Chondrocyte (in vitro differentiated cells): ENCODE measurements at places on chromosomes 2 and 18.

DNA sequence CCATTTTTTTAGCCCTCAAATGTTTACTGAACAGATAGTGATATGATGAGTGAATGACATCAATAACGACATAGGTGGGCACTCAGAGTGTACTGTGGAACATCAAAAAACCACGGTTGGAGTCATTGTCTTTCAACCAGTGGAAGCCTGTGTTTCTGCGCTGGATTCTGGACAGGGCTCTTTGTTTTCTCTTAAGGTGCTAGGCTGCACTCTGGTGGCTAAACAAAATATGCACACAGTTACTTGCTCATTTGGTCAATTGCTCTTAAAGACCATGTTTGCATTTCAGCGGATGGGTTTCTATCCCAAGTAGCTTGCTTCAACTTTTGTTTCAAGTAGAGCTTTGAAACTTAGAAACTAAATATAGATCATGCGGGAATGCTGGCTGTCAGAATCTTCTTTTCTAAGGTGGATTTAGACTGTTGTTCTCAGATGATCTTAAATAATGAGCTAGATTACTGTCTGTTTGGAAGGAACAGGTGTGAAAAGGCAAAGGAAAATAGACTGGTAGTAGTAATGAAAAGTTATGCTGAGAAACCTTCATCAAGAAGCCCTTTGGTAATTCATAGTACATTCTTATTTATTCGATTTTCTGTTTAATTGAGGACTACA, 48.5 kb upstream of the LYPD6B start:
- no peak for DNase-seq

DNA sequence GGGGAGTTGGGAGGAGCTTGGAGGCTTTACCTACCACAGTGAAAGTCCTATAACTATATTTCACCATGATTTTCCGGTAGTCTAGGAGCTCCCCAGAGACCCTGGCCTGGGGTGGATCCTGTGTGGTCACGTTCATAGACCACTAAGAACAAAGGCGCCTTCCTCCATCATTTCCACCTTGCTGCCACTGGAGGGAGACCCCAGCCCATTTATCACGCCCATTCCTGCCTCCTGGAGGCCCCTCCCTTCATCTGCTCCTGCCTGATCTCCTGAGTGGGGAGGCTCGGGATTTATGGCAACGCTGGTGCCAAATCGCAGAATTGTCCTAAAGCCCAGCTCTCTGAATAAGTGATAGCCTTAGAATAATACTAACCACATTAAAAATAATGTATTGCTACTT, 507.6 kb upstream of the SPHKAP start:
- no peak for DNase-seq

GRCh38 chr2:157662401-157662800, 33.7 kb upstream of the ACVR1C start:
- DNase-seq, result no peak

DNA sequence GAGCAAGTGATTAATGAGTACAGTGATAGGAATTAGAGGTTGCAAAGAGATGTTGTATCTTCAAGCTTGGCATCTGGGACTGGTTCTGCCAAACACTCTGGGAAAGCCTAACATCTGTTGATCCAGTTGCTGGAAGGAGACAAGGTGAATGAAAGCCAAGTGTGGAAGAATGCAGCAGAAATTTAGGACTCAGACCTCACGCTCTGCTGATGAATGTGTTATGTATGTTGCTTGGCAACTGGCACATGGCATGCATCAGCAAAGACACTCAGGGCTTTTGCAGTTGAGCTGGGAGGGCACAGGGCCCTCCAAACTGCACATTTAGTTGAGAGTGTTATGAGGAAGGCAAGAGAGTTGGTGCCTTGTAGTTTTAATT, 105.5 kb downstream of the COLEC12 start:
- DNase-seq, result no peak

DNA sequence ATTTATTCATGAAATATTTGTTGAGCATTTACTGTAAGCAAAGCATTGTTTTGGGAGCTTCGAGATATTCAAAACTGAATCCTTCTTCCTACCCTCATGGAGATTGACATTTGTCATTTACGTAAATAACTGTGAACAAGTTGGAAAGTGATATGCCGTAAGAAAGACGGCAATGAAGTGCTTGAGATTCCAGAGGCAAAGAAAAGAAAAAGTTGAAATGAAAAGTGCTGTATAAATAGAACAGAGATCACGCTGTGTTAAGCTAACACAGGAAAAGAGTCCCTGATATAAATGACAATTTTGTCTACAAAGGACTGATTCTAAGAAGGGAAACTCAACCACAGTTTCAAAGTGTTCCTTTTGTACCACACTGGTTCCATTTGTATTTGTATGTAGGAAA, 1.8 kb downstream of the CHRNA1 start:
- no peak for DNase-seq

GRCh38 chr2:213227458-213227857, 56.8 kb upstream of the SPAG16 start:
- no peak for DNase-seq

DNA sequence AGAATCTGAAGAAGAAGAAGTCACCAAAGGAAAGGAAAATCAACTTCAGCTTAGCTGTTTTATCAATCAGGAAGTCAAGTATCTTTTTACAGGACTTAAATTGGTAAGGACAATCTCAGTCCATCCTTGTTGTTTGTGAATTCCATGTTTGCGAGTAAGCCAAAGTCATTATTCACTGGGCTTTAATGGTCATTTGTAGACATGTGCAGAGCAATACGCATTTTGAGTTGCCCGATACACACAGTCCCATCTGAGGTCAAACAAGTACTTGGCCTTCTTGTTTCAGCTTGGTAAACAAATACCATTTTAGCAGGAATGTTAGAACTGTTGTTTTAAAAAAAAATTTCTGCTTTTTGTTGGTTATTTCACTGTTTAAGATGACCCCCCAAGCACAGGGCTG, 40.9 kb downstream of the USP14 start:
- no peak for DNase-seq

- DNase-seq, result no peak
Observed at GRCh38 chr2:232575404-232575746, 24.9 kb downstream of the EIF4E2 start.

DNA sequence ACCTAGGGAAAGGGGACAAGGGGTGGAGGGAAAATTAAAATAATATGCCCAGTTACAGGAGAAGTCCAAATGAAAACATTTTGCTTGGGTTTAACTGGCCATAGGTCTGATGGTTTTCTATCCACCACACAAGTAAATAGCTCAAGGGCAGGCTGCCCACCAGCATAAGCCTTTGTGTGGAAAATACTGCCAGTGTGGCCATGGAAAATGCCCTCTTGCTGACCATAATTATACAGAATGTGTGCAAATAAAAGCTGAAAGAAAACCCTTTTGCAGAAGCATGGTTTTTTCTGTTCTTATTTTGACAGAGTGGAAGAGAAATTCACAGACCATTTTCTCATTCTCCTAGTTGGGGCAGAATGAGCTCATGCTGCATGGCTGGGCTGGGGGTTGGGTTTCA, 111.3 kb upstream of the SIX2 start:
- DNase-seq, result no peak

- DNase-seq, result no peak
Observed at GRCh38 chr2:11822746-11823451, 76.5 kb downstream of the LPIN1 start.

- DNase-seq, result peak; percentile 86
Observed at GRCh38 chr2:228181098-228182019, at the start of gene SPHKAP. Gene SPHKAP, minus strand, starts transcription at chr2:228181687. Its CDS starts 89 bp downstream, at chr2:228181598.

DNA sequence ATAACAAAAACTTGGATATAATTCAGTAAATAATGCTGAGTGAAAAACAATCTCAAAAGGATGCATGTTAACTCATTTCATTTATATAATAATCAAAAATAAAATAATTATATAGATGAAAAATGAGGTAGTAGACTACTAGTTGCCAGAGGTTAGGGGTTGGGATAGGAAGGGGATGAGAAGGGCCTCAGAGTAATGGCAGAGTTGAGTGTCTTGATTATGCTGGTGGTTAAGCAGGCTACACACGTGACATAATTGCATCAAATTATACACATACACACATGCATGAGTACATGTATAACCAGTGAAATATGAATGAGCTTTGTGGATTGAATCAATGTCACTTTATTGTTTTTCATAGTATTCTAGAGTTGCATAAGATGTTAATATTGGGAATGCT, 201.0 kb downstream of the RIT2 start:
- DNase-seq, result no peak

DNA sequence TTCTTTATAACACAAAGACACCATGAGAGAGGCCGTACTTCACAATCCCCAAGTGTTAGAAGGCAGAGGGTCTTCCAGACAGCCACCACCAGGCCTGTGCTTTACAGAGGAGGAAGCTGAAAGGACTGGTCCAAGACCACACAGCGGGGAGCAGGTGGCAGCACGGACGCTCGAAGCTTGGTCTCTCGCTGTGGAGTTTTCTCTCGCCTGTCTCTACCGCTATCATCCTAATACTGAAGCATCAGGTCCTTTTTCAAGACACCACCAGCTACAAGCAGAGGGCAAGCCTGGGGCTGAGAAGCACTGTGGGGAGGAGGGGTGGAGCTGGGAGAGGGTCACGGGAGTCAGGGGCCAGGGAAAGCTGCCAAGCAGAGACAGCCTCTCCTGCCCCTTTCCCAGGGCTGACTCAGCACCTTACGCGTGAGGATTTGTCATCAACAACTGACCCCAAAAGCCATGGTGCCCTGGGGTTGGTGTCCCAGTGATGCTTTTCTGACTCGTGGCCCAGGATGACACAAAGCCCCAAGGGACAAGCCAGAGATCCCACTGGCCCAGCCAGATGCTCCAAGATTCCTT, 31.9 kb upstream of the FOSL2 start:
- no peak for DNase-seq

GRCh38 chr2:183250472-183250871, 126.2 kb downstream of the NUP35 start:
- DNase-seq, result no peak

DNA sequence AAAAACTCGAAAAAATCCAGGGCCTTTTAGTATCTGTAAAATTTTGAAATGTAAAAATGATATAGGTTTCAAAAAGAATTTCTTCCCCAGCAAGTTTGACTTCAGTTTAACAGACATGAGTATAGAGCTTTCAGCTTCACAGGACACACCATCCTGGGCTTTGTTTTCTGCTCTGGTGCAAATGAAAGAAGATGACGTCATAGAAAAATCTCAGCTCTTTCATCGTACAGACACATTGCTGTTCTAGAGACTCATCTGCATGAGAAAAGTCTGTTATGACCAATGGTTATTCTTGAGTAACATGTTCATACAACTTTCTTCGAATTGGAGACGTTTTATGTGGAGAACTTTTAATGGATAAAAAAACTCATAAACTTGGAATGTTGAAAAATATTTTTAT, 111.7 kb upstream of the DYNAP start:
- no peak for DNase-seq

GRCh38 chr2:200203381-200203827, 103.1 kb upstream of the SPATS2L start:
- DNase-seq, result no peak

GRCh38 chr2:20615466-20616241, 35.2 kb downstream of the HS1BP3 start:
- peak; percentile 41 for DNase-seq

GRCh38 chr2:110812726-110813645, 80.6 kb downstream of the ACOXL start:
- DNase-seq, result no peak

- DNase-seq, result no peak
Observed at GRCh38 chr2:83233781-83234180, 1225.3 kb downstream of the SUCLG1 start.

GRCh38 chr2:176691471-176691870, 422.2 kb downstream of the MTX2 start:
- no peak for DNase-seq

- no peak for DNase-seq
Observed at GRCh38 chr2:208542465-208543041, 136.0 kb downstream of the PTH2R start.

- DNase-seq, result no peak
Observed at GRCh38 chr2:138087751-138088593, 123.7 kb downstream of the HNMT start.

DNA sequence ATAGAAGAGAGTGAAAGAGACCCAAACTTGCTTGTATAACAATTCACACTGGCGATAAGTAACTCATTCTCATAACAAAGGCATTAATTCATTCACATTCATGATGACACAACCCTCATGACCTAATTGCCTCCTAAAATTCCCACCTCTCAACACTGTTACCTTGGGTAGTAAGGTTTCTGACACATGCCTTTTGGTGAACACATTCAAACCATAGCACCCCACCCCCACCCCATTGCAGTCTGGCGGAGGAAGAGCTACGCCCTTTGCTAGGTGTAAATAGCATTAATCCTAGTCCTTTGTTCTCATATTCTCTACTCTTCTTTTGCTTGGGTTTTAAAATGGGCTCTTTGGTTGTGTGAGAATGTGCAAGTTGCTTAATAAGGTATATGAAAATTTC, 361.5 kb downstream of the DSEL start:
- DNase-seq, result no peak

DNA sequence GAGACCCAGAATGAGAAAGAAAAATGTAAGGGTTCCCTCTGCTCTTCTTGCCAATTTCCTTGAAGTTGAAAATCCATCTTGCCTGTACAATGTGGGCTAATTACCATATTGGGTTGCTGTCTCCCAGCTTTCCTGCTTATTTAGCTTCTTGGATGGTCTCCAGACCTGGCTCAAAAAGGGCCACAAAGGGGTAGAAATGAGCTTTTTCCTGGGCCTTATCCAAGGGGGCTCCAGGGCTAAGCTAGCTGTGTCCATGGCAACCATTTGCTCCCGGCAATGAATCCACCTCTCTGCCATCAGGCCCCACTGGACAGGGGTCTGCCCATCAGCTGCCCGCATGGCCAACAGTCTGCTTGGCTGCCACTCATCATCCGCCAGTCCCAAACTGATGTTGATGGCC, 85.0 kb downstream of the BOD1L2 start:
- DNase-seq, result no peak

DNA sequence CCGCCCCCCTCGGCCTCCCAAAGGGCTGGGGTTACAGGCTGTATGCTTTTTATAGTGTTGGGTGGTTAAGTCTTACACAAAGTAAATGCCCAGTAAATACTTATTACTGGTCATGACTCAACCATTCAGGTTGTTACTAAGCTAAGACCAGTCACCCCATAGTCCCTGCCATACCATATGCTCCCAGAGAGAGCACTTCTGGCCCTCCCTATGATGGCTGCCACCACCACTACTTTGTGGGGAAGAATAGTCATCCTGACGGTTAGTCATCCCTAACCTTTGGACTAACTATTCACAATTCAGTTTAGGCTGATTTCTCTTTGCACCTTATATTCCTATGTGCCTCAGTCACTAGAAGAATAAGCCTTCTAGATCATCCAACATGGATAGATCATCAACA, 42.0 kb upstream of the MSH2 start:
- no peak for DNase-seq

- no peak for DNase-seq
Observed at GRCh38 chr2:73266061-73266901, 18.0 kb downstream of the FBXO41 start.
